ENCODE measurements at places on chromosomes 4 and X.

- no peak for DNase-seq
Measured at GRCh38 chrX:41607264-41607832, 81.4 kb upstream of the GPR34 start.

DNA sequence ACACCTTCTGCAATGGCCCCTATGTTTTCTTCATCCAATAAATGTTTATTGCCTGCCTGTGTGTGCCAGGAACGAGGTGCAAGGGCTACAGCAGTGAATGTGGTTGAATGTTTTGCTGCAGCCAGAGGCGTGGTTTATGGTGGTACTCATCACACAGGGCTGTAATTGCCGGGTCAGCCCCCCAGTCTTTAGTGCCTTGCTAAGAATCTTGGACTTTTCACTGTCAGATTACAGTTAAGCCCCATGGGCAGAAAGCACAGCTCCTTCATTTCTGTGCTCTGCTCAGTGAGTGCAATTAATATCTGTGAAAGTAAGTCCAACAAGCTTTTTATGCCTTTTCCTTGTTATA, 67.8 kb downstream of the TAPT1 start:
- no peak for DNase-seq

- DNase-seq: no peak
Measured at GRCh38 chr4:119260528-119260927, 48.0 kb downstream of the USP53 start.

- DNase-seq: no peak
Measured at GRCh38 chr4:71167083-71167482, 171.7 kb upstream of the SLC4A4 start.

GRCh38 chr4:80798082-80798481, 232.4 kb upstream of the BMP3 start:
- DNase-seq: no peak

- no peak for DNase-seq
Measured at GRCh38 chr4:159048166-159048886, 54.6 kb upstream of the RAPGEF2 start.

DNA sequence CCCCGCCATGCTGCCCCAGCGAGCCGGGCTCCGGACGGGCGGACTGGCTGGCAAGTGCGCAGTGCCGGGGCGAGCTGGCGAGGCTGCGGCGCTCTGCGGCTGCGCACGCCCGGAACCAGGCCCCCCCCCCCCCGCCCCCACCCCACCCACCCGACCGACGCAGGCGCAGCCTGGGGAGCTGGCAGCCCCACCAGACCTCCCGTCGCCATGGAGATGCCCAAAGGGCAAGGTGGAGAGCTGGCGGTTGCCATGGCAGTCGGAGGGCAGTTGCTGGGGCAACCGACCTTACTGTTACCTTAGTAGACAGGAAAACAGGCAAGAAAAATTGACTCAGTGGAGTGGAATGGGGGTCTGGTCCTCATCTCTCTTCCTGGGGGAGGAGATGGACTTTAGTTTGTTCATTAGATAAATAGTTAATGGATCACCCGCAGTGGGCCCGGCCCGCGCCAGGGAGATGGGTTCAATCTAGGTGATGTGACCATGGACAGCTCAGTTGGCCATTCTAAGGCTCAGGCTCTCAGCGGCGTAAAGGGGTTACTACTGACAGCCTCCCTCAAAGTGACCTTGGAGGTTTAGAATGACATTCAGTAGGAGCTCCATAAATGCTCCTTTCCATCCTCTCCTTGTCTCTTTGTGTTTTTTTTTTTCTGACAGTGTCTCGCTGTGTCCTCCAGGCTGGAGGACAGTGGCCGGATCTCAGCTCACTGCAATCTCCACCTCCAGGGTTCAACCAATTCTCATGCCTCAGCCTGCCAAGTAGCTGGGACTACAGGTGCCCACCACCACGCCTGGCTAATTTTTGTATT, at the start of gene PCSK1N:
TSS of gene PCSK1N (minus strand) at position 87 of the 806 bp plus-strand sequence. CDS start at position 9, 78 bp downstream.
- DNase-seq: no peak
